Fibroblast of the aortic adventitia (primary cell): ENCODE measurements at places on chromosomes 7 and 10.

DNA sequence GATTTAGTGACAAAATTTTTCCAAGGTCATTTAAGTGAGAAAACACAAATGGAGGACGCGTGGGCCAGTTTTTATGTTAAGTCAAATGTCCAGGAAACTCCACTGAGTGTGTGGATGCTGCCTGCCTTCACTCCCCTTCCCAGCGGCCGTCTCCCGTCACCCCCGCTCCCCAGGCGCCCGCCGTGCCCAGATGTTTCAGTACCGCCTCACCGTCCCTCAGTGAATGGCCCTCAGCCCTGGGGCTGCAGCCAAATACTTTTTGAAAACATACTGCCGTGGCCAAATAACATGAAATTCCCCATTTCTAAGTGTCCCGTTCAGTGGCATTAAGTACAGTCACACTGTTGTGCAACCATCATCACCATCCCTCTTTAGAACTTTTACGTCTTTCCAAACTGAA is 131.9 kb downstream of the INSYN2A start:
- no peak for DNase-seq

- peak; percentile 26 for DNase-seq
Measured at GRCh38 chr7:40749877-40750276, 615.1 kb downstream of the SUGCT start.

- DNase-seq = peak; percentile 47
Measured at GRCh38 chr7:96004578-96004977, 232.2 kb downstream of the DYNC1I1 start.

DNA sequence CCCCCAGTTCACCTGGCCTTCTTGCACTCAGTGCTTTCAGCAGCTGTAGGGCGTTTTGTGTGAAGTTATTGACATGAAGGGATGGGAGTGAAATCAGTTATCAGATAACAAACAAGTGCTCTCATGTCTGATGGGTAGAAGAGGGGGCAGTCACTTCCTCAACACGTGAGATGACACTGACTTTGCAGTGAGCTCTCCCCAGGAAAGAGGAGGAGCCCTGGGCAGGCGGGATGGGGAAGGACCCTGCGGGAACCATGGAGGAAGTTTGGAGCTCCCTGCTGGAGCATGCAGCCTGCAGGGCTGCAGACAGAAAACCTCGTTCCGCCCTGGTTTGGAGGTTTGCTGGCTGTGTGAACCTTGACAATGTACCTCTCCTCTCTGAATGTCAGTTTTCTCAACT is 38.7 kb downstream of the GPR26 start:
- DNase-seq = no peak

GRCh38 chr10:119516381-119517234 is 25.9 kb downstream of the RGS10 start:
- no peak for DNase-seq

GRCh38 chr7:40915071-40915470 is 780.3 kb downstream of the SUGCT start:
- DNase-seq = peak; percentile 65

- DNase-seq = no peak
Measured at GRCh38 chr10:114094795-114095194, 51.1 kb downstream of the ADRB1 start.

GRCh38 chr7:25922296-25922695 is 229.7 kb upstream of the NFE2L3 start:
- DNase-seq = no peak
